ENCODE measurements at places on chromosomes 11 and 22.
A peak's percentile ranks its signal among the peaks of the same experiment; 100 is the strongest.

GRCh38 chr11:33040033-33040861, 875 bp downstream of the TCP11L1 start:
- H3K36me3 ChIP-seq = no peaks in the 10 kb centered on the region
- H3K4me3 ChIP-seq = peak overlapping the region; percentile 60
- H3K27me3 ChIP-seq = no peaks in the 10 kb centered on the region
- no peaks in the 10 kb centered on the region for H3K4me1 ChIP-seq

DNA sequence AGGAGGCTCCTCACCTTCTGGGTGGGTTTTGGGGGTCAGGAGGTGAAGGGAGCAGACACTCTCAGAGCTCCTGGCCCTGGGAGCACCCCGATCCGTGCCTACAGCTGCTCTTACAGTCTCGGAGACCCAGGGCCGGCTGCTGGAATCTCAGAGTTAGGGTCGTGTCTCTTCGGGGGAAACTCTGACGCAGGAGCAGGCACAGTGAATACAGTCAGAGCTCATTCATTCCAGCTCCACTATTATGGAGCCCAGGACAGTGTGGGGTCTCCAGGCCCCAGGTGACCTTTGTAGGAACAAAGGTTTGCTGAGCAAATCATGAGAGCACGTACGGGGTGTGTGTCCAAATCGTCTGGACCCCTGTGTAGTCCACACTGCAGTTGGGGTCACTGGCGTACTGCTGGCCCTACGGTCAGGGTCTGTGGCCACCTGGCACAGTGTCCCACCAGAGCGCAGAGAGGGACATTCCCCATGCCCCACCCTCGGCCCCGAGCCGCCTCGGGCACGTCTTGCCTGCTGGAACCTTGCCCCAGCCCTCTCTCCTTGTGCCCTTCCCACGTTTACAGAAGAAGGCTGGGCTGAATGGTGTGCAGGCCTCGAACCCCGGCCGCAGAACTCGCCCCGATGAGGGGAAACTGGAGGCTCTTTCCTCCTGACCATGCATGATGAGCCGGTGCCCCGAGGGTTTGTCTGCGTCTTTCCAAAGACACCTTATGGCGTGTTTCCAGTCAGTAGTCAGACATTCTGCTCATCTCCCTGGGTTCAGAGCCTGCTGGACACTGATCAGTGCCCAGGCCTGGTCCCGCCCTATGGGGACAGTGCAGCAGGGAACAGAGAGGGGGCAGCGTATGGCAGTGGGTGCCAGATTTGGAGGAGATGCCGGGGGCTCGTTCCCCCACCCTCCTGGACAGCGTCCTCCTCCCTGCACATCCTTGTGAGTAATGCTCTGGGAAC, 1166.6 kb downstream of the BRD1 start:
- H3K4me1 ChIP-seq = no peaks in the 10 kb centered on the region
- no peak for DNase-seq
- H3K27me3 ChIP-seq = no peaks in the 10 kb centered on the region
- H3K27ac ChIP-seq = no peak overlapping the region
- no peak overlapping the region for H3K4me3 ChIP-seq

DNA sequence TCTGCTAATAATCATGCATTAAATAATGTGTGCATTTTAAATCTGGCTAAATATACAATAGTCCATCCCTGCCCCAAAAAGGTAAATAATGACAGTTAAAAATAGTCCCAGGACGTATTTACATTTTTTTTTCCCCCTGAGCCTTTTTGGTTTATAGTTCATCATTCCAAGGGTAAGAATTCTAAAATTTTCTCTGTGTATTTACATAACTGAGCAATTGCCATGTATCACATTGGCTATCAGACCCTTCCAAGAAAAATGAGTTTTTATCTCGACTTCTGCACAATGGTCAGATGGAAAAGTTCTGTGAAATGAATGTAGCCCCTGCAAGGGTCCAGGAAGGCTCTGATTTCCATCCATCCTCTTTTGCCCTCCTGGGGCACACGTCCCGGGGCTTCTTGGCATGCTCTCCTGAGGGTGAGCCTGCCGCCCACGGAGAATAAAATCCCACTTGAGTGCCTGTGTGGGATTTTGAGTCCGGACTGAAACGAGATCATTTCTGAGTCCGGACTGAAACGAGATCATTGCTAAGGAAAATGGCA, 94.1 kb upstream of the ANO1 start:
- no peak overlapping the region for H3K27ac ChIP-seq
- no peaks in the 10 kb centered on the region for H3K36me3 ChIP-seq
- H3K27me3 ChIP-seq = peaks cover 5% of the 10 kb centered on the region

DNA sequence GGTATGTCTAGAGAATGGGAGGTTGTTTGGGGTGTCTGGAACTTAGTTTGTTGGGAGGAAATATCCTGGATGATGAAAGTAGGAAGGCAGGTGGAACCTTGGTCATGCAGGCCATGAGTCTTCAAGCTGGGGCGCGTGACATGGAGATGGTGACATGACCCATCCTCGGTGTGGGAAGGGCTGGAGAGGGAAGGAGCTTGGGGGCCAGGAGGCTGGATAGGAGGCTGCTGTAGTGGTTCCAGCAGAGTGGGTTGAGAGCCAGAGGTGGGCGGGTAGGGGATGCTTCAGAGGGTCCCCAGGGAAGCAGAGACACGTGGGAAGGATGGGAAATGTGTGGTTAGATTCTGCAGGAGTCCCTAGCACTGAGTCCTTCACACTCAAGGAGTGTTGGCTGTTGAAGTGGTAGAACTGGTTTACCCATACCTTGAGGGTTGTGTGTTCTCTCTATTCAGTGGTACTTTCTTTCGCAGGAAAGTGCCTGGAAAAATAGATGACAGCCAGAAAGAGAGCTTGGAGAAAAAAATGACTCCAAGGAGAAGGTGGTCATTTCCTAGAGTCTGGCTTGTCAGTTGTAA, 56.8 kb downstream of the LDLRAD3 start:
- peak overlapping the region; percentile 27 for H3K27ac ChIP-seq
- peak; percentile 47 for DNase-seq
- no peaks in the 10 kb centered on the region for H3K27me3 ChIP-seq
- no peaks in the 10 kb centered on the region for H3K4me1 ChIP-seq

- H3K27me3 ChIP-seq = no peaks in the 10 kb centered on the region
- H3K27ac ChIP-seq = peak overlapping the region; percentile 98
- H3K4me1 ChIP-seq = peaks cover 14% of the 10 kb centered on the region
- DNase-seq = no peak
- no peaks in the 10 kb centered on the region for H3K36me3 ChIP-seq
- peak overlapping the region; percentile 100 for H3K4me3 ChIP-seq
Measured at GRCh38 chr11:114060392-114061047, 1.0 kb downstream of the ZBTB16 start.

GRCh38 chr11:66318600-66318970, 1.7 kb upstream of the CD248 start:
- peaks cover 3% of the 10 kb centered on the region for H3K27me3 ChIP-seq
- H3K4me1 ChIP-seq = peaks cover 14% of the 10 kb centered on the region
- H3K36me3 ChIP-seq = no peaks in the 10 kb centered on the region
- H3K27ac ChIP-seq = peak overlapping the region; percentile 95
- no peak overlapping the region for H3K4me3 ChIP-seq
